ENCODE measurements at places on chromosomes 4 and X. TPM values are rescaled to one million over a fixed set of nuclear protein-coding genes. Genes with fewer than 3 reads are reported as not detected.

- no peak for DNase-seq
These were observed 13.8 kb upstream of the SLC2A9 start for GRCh38 chr4:10035130-10035529.

- DNase-seq: no peak
These were observed 172.2 kb upstream of the CXCL13 start for GRCh38 chr4:77433418-77433733.

DNA sequence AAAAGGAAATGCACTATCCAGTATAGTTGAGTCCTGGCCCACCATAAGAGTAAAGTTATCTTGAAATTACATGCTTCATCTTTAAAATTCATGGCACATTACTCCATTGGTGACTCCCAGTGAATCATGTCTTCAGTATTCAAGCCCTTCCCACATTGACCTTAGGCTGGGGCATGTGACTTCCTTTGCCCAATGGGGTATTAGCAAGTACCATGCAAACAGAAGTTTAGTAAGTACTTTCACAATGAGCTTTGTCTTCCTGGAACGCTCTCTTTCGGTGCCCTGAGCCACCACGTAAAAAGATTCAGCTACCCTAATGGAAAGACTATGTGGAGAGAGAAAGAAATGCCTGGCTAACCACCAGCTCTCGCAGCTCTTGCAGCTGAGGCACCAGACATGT is 235.4 kb downstream of the HNRNPD start:
- no peak for DNase-seq

DNA sequence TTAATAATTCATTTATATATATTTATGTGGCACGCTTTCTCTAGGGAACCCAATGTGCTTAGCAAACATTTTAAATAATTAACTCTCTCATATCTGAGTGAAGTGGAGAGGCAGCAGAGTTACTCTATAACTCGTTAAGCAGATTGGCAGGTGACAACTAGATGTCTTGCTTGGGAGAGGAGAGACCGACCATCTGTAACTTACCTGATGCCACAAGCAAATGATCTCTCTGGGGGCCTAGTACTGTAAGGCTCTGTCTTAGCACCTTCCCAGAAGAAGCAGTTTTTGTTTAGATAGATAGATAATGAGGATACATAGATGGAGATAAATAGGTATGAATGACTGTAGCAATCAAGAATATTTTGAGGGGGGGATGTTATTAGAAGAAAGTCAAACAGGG is 11.9 kb upstream of the SEL1L3 start:
- DNase-seq: no peak

DNA sequence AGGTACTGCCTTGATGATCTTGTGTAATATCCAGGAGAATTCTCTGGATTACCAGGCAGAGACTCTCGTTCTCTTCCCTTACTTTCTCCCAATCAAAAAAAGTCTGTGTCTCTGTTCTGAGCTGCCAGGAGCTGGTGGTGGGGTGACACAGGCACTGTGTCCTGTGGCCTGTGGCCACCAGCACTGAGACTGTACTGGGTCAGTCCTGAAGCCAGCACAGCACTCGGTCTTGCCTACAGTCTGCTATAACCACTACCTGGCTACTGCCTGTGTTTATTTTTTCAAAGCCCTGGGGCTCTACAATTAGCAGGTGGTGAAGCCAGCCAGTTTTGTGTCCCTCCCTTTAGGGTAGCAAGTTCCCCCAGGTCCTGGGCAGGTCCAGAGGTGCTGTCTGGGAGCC is 331.1 kb upstream of the MAGEB18 start:
- DNase-seq: no peak

DNA sequence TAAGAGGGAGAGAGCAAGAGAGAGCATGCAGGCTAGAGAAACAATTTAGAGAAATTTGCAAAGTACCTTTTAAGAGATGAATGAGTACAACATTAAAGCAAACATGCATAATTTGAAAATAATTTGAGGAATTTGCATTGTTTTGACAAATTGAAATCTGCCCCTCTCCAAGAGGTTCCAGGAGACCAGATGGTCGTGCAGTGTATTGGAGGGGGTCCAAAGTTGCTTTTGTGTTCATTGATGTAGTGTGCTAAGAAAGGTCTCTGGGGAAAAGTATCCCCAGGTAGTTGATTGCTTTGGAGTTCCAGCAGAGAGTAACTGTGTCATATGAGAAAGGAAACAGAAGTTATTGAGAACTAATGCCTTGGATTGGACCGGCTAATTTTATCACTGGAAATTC is 635.0 kb upstream of the TENM3 start:
- DNase-seq: no peak

Gene HMGB3
- 19.5 TPM for total RNA-seq

Gene CXCL11
- total RNA-seq: not detected

Measured in upper lobe of right lung (tissue), 1 donor.